Activated T-helper 2 cell treated with anti-CD3 and anti-CD28 coated beads, Interferon-gamma antibody, Interleukin-2, Interleukin-4, amounts not matched to agents 10 μg/mL and 5 μg/mL and 100 μg/mL, durations not matched to agents 14 hours and 24 hours and 36 hours (primary cell): ENCODE measurements at places on chromosomes 7 and 10. TPM values are rescaled to one million over a fixed set of nuclear protein-coding genes. Genes with fewer than 3 reads are reported as not detected.

PON1 gene
- not detected in 2 replicates for total RNA-seq

PLXNA4 gene
- 0.14 and 0.21 TPM in 2 replicates for total RNA-seq

WNT8B gene
- 0.14 and 0.21 TPM in 2 replicates for total RNA-seq

CRYGN gene
- total RNA-seq = not detected in 2 replicates

IFIT1B gene
- not detected in 2 replicates for total RNA-seq

C10orf53 gene
- 0.16 TPM in 1 of 2 replicates, not detected in the other for total RNA-seq

CTBP2 gene
- total RNA-seq = 0.41 and 0.48 TPM in 2 replicates

LIPK gene
- total RNA-seq = not detected in 2 replicates

MRLN gene
- not detected in 2 replicates for total RNA-seq

EN2 gene
- not detected in 2 replicates for total RNA-seq

STEAP1 gene
- 0.46 and 0.50 TPM in 2 replicates for total RNA-seq

CFAP43 gene
- 0.07 TPM in 1 of 2 replicates, not detected in the other for total RNA-seq

PIK3AP1 gene
- 12.4 and 14.0 TPM in 2 replicates for total RNA-seq

VWDE gene
- 2.9 and 3.2 TPM in 2 replicates for total RNA-seq

FFAR4 gene
- not detected in 2 replicates for total RNA-seq

AP4M1 gene
- total RNA-seq = 12.2 and 16.4 TPM in 2 replicates

PTPRE gene
- total RNA-seq = 16.8 and 17.0 TPM in 2 replicates

SLC35G1 gene
- total RNA-seq = 5.9 and 6.0 TPM in 2 replicates
